Activated CD8-positive, alpha-beta memory T cell treated with anti-CD3 and anti-CD28 coated beads for 1 hour (primary cell): ENCODE measurements at places on chromosomes 13 and 19.

DNA sequence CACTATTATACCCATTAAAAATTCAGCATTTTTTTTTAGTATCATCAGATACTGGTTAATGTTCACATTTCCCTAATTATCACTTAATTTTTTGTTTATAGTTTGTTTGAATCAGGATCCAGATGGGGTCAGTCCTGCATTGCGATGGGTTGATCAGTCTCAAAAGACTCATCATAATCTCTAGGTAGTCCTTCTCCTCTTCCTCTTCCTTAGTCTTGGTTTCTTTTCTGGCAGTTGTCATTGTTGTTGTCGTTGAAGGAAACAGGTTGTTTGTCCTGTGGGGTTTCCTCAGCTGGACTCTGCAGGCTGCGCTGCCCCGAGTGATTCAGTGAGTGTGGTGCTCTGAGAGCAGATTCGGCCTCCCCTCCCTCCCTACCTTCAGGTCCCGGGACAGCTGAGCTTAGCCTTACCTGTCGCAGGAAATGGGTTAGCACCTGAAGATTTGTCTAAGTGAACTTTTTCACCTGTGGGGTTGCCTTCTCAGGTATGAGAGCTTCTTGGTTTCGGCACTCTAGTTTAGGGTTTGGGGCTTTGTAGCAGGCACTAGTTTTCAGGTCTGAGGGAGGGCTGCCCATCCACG lies 34.1 kb downstream of the NFIX start:
- no peak for DNase-seq

GRCh38 chr13:23384111-23384510 lies 49.4 kb downstream of the SACS start:
- no peak for DNase-seq

DNA sequence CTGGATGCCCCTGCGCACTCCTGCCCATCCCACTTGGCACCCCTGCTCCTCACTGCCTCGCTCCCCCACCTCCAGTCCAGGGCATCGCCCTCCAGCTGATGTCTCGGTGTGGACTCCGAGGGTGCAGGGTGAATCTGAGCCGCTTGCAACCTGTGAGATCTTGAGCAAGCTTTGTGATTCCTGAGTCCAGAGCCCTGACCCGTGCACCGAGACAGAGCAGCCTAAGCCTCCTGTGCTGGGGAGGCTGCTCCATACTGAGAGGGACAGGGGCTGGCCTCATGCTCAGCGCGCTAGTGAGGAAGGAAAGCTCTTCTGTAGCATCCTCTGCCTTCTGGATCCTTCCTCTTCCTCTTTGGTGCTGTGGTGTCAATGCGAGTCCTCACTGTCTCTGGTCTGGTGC lies 116.0 kb downstream of the TEX29 start:
- DNase-seq, result no peak

- no peak for DNase-seq
These were observed 42.2 kb downstream of the SERP2 start for GRCh38 chr13:44415815-44416214.

GRCh38 chr19:44732235-44733014 lies 16.1 kb upstream of the BCL3 start:
- no peak for DNase-seq

- no peak for DNase-seq
These were observed 41.6 kb downstream of the HSPH1 start for GRCh38 chr13:31119966-31120700.
